ENCODE measurements at places on chromosomes 3 and 15.

- DNase-seq, result no peak
Observed at GRCh38 chr15:91104111-91104510, 4.1 kb downstream of the SV2B start.

DNA sequence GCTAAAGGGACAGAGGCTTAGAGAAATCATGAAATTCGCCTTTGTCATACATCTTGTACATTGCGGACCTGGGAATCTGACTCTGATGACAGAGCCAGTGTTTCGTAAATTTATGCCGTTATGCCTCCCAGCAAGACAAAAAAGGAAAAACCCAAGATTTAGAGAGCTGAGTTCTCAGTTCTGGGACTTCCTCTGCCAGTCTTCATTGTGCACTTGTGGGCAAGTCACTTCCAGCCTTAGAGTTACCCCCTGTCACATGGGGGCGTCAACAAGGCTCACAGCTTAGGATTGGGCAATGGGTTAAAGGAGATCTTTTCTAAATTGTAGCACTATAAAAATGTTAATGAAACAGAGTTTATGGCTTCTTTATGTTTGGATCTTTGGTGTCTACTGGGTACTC lies 41.9 kb upstream of the MITF start:
- no peak for DNase-seq

DNA sequence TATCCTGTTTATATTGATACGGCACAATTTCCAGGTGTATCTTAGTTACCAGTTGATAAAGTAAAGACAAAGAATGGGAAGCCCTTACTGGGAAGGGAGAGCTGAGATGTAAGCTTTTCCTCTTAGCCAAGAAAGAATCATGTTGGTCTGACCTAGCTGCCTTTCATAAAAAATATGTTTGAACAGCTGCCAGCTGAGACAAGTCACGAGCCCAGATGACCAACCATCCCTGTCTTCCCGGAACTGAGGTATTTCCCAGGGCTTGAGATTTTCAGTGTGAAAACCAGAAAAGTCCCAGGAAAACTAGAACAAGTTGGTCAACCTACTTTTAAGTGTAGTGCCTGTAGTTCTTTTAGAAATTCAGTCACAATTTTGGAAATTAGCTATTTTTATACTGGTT lies 3.6 kb upstream of the MYH15 start:
- DNase-seq, result no peak

- no peak for DNase-seq
Observed at GRCh38 chr3:24773798-24774197, 279.1 kb upstream of the THRB start.

DNA sequence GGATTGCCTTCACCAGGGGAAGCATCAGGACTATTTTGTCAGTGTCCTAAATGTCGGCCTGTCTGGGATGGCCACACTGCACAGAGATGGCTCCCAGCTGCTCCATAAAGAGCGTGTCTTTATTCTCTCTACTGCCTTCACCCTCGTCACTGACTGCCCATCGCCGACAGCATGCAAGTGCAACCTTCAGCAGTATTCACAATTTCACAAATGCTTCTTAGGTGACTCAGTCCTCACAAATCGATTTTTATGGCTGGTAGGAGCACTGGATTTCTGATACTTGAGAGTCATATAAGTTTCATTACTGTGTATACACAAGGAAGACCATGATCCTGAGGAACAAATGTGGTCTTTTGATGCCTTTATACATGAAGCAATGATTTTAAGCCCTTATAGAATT lies 1.1 kb upstream of the SSUH2 start:
- no peak for DNase-seq

DNA sequence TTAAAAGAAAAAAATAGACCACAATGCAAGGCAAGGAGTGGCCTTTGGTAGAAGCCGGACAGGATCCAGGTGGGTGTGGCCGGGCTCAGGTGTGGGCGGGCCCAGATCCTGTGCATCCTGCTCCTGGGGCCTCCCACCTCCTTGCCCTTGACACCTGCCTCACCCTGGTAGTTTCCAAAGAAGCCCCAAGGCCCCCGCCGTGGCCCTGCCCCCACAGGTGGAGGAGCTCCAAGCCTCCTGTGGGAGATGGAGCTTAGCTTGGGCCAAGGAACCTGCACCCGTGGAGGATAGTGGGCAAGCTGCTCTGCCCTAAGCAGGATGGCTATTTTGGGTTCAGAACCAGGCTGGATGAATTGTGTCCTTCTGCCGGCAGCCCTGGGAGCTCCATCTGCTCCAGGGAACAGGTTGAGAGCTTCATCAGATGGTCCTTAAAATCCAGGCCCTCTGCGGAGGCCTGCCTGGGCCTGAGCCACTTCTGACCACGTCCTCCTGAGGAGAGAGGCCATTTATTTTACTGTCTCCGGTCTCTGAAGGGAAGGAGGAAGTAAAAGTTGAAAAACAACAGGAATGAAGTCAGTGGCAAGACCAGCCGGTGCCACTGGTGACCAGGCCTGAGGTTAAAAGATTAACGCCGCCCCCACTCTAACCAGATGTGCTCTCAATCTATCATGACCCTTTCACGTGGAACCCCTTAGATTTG lies 53.9 kb upstream of the KLF13 start:
- DNase-seq, result no peak

- DNase-seq, result no peak
Observed at GRCh38 chr15:30030345-30030744, 52.4 kb upstream of the GOLGA8J start.

DNA sequence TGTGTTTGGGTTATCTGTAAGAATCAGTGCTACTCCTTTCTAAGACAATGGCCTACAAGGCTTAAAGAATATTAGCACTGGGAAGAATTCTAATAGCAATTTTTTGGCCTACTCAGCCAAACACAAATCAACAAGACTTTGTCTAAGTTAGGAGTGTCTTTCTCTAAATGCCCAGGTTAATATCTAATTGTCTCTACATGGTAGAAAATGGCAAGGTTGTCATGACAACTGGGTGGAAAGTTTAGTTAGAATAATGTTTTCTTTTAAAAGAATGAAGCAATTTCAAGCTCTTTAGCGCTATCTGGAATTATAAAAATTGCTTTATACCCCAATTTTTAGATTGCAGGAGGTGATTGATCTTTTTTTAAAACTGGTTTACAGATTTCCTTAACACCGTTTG lies 396.8 kb downstream of the TUSC7 start:
- DNase-seq, result no peak

DNA sequence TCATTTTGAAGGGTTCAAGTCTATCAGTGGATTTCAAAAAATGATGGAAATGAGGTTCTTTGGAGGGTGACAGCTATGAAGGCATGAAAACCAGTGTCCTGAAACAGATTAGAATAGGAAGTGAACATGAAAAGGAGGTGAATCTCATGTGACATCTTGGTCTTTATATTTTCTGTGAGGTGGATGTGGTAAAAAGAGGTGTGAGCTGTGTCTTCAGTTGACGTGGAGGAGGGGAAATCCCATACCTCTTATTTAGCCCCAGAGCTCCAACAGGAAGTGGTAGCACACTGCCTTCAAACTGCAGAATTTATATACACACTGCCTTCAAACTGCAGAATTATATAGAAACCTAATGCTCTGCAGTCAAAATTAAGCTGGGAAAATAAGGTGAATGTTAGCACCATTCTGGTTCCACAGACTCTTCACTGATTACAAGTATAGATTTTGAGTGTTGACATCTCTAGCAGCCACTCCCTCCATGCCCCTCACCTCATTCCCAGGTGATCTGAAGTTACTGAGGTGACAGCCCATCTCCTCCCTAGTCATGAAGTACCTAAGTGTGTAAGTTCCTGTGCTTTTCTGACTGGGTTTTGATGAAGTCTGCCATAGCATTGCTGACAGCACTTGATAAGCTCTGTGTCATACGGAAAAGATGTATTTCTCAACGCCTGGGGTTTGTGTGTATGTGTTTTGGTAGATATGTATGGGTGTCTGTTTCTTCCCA lies 2.7 kb downstream of the RAB8B start:
- peak; percentile 88 for DNase-seq

GRCh38 chr15:36265422-36265821 lies 314.0 kb upstream of the CDIN1 start:
- DNase-seq, result no peak

- peak; percentile 38 for DNase-seq
Observed at GRCh38 chr15:70486451-70487386, 276.6 kb downstream of the UACA start.

- no peak for DNase-seq
Observed at GRCh38 chr3:42503957-42504333, 1.5 kb downstream of the VIPR1 start.

GRCh38 chr3:132332508-132332907 lies 15.3 kb downstream of the ACP3 start:
- DNase-seq, result no peak

GRCh38 chr3:70120357-70120966 lies 120.9 kb downstream of the SAMMSON start:
- peak; percentile 37 for DNase-seq

DNA sequence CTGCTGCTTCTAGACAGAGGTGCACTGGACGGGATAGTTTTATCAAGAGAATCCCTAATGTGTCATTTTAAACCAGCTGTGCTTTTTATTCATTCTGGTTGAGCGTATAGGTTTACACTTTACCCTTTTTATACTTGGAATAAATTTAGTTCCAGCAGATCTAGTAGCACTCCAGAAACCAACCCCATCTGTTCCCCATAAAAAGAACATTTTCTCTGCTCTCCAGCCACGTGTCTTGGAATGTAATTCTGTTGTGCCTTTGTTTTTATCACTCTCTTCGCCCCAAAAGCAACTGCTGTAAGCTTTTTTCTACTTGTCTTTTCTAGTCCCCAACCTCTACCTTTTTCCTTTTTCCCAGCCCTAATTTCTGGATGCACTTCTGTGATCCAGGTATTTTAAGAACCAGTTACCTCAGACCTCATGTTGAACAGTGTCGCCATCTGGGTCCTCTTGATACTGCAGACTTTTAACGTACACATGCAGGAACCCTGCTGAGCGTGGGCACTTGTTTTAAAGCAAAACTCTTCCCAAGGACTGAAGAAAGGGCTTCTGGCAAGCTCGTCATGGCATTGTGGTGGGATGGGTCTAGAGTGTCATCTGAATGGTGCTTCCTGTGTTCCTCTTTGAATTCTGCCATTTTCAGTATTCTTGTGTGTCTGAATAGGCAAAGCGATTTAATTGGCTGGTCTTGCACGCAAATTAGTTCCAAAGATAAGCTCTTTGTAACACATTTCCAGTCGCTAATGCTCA lies 5.7 kb upstream of the EXOG start:
- no peak for DNase-seq

GRCh38 chr15:55003965-55004873 lies 192.5 kb downstream of the RSL24D1 start:
- no peak for DNase-seq

GRCh38 chr3:30535525-30535924 lies 70.9 kb upstream of the TGFBR2 start:
- DNase-seq, result no peak

DNA sequence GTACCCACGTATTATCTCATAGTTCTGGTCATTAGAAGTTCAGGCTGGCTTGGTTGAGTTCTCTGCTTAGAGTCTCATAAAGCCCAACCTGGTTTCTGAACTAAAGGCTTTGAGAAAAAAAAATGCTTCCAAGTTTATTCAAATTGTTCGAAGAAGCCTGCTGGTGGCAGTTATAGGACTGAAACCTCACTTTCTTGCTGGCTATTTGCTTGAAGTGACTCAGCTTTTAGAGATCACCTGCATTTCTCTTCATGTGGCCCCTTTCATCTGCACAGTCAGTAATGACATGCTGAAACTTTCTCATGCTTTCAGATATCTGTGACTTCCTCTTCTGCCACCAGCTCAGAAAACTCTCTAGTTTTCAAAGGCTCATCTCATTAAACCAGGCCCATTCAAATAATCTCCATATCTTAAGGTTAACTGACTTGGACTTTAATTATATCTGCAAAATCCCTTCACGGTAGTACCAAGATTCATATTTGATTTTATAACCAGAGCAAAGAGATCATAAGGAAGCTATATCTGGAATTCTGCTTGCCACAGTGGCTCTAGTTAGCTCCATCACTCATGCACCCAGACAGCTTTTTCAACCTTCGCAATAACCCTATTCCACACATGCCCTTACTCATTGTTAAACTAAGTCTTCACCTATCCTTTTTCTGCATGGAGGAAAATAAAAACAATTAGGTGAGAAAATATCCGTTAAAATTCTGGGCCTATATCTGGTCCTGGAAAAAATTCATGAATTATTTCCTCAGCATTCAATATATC lies 433.8 kb upstream of the CBLB start:
- DNase-seq, result no peak

DNA sequence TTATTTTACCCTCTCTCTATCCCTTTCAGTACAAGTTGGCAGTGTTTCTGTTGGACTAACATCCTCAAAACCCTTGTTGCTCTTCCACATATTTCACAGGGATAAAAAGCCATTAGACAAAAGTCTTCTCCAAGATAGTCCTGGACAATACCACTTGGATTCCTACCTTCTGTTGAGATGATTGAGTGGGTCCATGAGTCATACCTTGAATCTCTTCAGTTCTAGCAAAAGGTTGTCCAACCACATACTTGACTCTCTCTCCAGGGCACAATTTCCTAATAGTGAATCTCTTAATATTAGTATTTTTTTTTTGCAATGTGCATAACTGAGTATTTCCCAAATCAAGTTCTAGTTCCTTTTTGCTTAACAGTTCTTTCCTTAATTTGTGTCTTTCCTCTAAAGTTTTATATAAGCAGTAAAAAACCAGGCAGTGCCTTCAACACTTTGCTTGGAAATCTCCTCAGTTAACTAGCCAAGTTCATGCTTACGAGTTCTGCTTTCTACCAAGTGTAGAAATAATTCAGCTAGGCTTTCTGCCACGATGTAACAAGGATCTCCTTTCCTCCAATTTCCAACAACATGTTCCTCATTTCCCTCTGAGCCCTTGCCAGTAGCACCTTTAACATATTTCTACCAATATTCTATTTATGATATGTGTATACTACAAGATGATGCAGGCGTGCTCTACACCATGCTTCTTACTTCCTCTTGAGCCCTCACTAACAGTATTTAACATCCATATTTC lies 68.3 kb upstream of the NEO1 start:
- DNase-seq, result no peak

GRCh38 chr3:149898771-149899170 lies 71.9 kb downstream of the PFN2 start:
- DNase-seq, result no peak

DNA sequence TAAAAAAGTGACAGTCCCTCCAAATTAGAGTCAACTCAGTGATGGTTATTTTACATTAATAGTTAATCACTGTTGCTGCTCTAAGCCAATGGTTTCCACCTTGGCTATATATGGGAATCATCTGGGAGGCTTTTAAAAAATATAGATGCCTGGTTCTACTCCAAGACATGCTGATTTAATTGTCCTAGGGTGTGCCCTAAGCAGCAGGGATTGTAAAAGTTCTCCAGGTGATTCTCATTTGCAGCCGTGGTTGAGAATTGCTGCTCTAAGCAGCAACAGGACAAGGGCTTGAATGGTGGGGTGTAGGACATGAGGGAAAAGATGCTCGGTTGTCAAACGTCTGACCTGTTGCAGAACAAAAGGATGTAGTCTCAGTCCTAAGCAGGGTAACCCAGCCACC lies 405.1 kb upstream of the MCTP2 start:
- DNase-seq, result no peak

Measured in CD4-positive, alpha-beta T cell treated with Interleukin-1 beta for 1 hour (primary cell).